Activated gamma-delta T cell treated with Interleukin-2 at 50 U/mL for 16 hours (primary cell): ENCODE measurements at places on chromosomes 1 and 21.

GRCh38 chr1:228463559-228464455 is 23.4 kb upstream of the RNF187 start:
- peak; percentile 37 for DNase-seq

GRCh38 chr21:43303275-43304178 is 123.4 kb downstream of the SIK1 start:
- DNase-seq: no peak

- no peak for DNase-seq
These were observed 88.8 kb upstream of the PDE4B start for GRCh38 chr1:65703853-65704252.

- DNase-seq: peak; percentile 35
These were observed 23.8 kb downstream of the CD244 start for GRCh38 chr1:160838888-160839287.

- DNase-seq: no peak
These were observed 3.6 kb upstream of the TMEM54 start for GRCh38 chr1:32904797-32905196.

DNA sequence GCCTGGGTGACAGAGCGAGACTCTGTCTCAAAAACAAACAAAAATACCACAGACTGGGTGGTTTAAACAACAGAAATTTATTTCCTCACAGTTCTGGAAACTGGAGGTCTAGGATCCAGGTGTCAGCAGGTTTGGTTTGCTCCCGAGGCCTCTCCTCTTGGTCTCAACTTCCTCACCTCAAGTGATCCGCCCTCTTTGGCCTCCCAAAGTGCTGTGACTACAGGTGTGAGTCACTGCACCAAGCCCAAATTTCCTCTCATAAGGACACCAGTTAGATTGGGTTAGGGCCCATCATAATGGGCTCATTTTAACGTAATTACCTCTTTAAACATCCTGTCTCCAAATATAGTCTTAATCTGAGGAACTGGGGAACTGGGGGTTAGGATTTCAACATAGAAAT is 35.5 kb downstream of the MFSD2A start:
- no peak for DNase-seq

- no peak for DNase-seq
These were observed 175.8 kb downstream of the TYW3 start for GRCh38 chr1:74908797-74909196.
